ENCODE measurements at places on chromosomes 3 and 15.

DNA sequence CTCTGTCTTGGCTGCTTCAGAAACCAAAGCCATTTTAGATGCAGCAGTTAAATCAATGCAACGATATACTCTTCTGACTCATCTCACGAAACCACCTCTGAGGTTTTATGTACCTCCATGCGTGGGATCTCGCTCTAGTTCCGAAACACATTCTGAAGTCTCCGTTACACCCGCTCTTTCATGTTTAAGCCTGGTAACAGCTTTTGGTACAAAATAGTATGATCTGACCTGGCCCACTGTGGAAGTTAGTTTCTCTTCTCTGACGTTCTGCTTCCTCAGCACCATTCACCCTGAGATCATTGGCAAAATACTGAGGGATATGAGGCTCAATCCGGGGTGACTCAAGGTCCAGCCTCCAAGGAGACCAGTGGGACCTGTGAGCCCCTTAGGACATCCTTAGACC, 121.9 kb downstream of the TMEM266 start:
- no peak for DNase-seq

- no peak for DNase-seq
Observed at GRCh38 chr15:65082303-65082953, 5.9 kb downstream of the KBTBD13 start.

DNA sequence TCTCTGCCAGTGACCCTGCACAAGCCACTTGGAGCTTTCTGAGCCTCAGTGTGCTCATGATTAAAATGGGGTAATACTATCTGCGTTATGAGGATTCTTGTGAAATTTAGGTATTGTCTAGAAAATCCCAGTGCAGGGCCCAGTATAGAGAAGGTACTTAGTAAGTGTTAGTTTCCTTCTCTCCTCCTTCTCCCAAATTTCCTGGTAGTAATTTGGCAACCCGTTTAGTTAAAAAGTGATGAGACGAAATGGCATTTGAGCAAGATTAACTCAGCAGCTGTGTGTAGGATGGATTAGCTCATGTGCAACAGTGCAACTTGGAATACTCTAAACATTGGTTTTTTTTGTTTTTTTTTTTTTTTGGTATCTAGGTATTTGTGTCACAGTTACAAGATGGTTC, 84.6 kb downstream of the SLCO3A1 start:
- no peak for DNase-seq

DNA sequence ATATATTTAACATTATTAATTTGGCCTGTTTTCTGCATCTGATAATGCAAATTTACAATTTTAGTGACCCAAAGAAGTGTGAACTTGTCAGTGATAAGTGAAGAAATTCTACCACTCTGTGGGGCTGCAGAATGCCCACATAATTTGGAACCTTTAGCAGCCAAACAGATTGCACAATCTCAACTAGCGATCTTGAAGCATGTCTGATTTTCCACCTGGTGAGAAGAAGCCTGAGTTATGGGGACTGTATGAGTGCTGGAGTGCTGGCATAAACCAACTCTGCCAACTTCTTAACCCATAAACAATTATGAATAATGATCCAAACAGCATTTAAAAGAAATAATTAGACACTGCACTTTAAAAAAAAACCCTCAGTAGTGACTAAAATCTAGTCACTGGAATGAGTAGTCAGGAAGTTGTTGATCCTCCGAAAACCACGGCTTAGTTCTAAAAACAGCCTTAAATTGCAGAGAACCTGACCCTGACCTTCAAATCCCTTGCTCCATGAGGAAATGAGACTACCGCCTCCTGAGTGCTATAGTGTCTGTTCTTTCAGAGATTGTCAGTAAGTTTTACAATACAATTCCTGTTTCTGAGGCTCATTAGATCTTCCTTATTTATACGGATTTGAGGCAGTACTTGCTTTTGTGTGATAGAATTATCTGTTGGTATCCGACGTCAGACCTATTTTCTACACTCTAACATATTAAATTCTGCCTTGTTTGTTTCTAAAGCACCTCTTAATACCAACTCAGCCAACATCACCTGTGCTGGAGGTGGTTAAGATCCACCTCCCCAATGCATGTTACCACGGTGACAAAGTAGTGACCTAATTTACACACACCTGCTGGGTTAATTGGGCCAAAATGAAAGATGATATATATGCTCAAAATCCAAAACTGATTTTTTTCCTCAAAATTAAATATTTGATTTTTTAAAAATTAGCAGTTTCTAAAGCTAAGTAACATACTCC, 267.7 kb downstream of the ZBTB20 start:
- DNase-seq = peak; percentile 77

DNA sequence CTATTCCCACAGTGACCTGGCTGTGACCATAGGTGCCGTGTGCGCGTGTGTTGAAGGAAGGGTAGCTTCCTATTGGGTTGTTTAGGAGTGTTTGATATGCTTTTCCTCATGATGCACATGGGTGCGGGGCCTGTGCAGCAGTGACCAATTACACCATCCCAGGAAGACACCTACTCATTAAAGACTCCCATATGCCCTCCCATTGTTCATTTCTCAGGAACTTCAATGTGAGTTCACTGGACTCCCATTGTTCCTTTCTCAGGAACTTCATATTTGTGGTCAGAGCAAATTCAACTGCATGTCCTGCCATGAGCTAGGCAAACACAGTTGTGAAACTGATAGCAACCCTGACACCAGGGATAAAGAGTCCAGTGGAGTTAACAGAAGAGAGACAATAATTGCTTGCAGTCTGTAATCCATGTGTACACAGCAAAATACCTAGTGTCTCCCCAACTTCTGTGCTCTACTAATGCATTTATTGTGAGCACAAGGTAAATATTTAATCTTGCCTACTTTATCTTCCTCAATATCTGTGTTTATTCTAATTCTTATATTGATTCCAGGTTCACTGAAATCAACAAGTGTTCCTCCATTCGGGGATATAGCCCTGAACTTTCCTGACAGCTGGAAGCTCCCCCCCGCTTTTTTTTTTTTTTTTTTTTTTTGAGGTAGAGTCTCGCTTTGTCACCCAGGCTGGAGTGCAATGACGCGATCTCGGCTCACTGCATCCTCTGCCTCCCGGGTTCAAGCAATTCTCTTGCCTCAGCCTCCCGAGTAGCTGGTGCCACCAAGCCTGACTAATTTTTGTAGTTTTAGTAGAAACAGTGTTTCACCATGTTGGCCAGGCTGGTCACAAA, 57.5 kb upstream of the GCNT3 start:
- DNase-seq = no peak

DNA sequence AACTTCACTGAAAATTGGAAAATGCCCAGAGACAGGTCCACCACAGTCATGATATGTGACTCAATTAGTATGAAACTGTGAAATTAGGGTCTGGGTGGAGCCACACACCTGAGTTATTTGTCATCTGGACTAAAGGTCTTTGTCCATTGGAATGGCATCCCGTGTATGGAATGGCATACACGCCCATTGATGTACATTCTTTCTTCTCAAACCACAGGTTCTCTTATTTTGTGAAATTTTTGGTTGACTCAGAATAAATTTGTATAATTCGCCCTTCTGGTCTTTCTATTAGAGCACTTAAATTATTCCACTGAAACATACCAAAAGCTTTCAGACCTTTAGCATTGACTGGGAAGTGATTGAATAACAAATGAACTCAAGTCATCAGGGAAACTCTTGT, 66.8 kb upstream of the UBE2E1 start:
- DNase-seq = no peak

GRCh38 chr3:52782412-52783210, 5.2 kb downstream of the ITIH1 start:
- DNase-seq = no peak

DNA sequence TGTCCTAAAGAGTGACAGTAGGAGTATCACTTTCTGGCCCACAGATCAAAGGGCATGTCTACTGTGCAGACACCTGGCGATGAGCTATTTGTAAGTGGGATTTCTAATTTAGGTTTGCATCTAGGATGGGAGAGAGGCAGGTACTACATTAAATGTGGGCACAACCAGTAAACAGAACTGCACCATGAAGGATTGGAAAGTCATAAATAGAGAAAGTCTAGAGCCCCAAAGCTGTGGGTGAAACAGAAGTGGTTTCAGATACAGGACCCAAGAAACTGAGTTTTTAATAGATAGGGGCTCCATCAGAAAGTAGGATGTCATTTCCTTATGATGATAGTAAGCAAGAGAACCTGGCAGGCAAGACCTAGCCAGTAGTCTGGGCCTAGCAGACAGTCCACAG, 35.2 kb upstream of the SPPL2A start:
- DNase-seq = no peak

- no peak for DNase-seq
Observed at GRCh38 chr15:33823119-33823518, 145.2 kb upstream of the CHRM5 start.

- DNase-seq = no peak
Observed at GRCh38 chr3:24828551-24828950, 333.9 kb upstream of the THRB start.

- DNase-seq = no peak
Observed at GRCh38 chr3:126465928-126466544, 9.7 kb downstream of the ZXDC start.

DNA sequence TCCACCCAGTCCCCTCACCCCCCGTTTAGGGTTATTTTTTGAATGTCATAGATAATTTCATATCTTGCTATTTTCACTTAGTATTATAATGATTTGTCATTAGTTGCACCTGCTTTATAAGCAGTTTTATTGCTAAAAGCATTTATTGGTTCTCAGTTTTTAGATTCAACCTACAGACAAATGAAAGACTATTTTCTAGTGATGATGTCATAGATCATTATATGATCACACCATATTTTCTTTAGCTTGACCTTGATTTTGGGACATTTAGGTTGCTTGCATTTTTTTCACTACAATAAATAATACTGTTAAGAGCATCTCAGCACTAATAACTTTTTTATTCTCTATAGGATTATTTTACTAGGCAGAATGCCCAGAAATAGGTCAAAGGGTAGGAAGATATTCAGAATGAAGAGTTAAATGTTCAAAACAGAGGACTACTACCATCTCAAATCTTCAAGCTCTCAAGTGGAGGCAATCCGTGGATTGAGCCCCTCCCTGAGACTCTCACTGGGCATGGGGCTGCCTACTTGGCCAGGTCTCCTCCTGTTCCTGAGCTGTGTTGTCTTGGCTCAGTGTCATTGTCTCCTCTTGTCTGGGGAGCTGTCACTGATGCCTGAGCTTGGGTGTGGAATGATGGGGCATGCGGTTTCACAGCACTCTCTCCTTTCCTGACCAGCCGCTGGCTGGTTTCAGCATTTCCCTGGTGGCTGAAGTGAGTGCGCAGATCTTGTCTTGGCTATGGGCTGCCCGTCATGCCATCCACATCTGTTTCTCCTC, 28.4 kb downstream of the CHCHD6 start:
- no peak for DNase-seq

GRCh38 chr15:64753480-64754185, 21.8 kb downstream of the RBPMS2 start:
- no peak for DNase-seq

GRCh38 chr3:187889601-187890404, 144.5 kb upstream of the BCL6 start:
- DNase-seq = no peak

GRCh38 chr15:55846116-55846707, 103.3 kb upstream of the PRTG start:
- peak; percentile 63 for DNase-seq

DNA sequence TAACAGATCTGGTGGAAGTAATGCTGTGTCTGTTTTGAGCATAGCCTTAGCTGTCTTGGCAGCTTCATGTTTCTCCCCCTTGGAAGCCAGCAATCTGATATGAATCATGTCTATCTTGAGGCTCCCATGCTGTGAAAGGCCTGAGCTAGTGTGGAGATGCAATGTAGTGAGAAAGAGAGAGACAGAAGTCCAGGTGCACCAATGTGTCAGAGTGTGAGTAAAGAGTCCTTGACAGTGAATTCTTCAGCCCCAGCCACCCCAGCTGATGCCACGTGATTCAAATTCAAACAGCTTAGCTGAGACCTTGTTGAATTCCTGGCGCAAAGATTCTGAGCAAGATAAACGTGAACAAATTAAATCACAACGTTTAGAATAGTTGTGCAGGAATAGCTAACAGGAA, 704.2 kb downstream of the EDEM1 start:
- no peak for DNase-seq

DNA sequence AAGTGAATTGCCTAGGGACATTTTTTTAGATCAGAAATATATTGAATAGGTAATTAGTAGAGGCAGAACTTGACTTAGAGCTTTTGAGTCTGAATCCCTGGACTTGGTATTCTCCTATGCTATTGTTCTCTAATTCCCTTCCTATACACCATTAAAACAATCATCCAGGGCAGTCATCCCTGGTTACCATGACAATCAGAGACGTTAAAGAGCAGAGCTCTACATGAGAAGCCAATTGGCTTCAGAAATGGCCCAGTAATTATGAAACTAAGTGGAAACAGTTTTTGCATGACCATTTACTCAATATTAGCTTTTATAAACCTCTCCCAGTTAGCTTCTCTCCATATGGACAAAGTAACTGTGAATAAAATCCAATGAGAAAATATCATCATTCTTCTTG, 182.1 kb upstream of the TP63 start:
- DNase-seq = no peak

GRCh38 chr3:113736548-113737089, 9.4 kb downstream of the NAA50 start:
- DNase-seq = peak; percentile 2

DNA sequence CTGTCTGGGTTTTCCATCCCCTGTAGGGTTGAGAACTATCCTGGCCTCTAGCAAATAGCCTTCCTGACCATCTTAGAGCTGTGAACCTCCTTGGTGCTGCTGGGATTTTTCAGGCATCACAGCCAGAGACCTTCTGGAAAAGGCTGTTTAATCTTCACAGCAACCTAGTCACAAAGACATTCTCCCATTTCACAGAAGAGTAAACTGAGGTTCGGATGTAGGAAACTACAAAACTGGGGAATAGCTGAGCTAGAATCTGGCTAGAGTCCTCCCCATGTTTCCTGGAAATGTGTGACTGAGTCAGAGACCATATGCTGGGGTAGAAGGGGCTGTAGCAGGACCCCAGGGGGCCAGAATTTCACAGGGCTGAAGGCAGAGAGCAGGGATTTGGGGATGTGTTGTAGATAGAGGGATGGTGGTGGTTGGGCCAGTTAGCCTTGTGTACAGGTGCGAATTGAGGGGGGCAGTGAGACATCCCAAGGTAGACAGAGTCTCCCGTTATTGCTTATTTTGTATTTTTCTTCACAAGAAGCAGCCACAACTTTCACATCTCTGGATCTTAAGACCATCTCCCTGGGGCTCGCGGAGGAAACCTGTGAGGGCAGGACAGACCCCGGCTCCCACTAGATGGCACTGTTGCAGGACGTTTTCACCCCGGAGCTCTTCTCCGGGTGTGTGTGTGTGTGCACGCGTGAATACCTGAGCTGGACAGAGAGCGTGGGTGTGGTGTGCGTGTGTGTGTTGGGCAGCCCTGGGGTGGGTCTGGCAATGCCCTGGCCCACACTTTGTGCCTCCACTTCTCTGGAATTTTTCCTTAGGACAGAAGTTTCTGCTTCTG, 66.9 kb upstream of the PRR23C start:
- DNase-seq = no peak

DNA sequence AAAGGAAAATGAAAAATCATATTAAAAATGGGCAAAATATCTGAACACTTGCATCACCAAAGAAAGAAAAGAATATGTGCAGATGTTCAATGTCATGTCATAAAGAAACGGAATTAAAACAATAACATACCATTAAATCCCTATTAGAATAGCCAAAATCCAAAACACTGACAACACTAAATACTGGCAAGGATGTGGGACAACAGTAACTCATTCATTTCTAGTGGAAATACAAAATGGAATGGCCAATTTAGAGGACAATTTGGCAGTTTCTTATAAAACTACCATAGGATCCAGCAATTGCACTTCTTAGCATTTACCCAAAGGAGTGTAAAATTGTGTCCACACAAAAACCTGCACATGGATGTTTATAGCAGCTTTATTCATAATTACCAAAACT, 542.5 kb upstream of the UBE2E2 start:
- no peak for DNase-seq
